ENCODE measurements at places on chromosomes 2 and 18.
A peak's percentile ranks its signal among the peaks of the same experiment; 100 is the strongest.

- DNase-seq: no peak
These were observed 153.3 kb downstream of the ZNF236 start for GRCh38 chr18:76975577-76976110.

GRCh38 chr2:230868947-230869913 lies 4.5 kb downstream of the ITM2C start:
- no peak for DNase-seq

- no peak for DNase-seq
These were observed 72.9 kb downstream of the TMEM182 start for GRCh38 chr2:102834523-102835273.

DNA sequence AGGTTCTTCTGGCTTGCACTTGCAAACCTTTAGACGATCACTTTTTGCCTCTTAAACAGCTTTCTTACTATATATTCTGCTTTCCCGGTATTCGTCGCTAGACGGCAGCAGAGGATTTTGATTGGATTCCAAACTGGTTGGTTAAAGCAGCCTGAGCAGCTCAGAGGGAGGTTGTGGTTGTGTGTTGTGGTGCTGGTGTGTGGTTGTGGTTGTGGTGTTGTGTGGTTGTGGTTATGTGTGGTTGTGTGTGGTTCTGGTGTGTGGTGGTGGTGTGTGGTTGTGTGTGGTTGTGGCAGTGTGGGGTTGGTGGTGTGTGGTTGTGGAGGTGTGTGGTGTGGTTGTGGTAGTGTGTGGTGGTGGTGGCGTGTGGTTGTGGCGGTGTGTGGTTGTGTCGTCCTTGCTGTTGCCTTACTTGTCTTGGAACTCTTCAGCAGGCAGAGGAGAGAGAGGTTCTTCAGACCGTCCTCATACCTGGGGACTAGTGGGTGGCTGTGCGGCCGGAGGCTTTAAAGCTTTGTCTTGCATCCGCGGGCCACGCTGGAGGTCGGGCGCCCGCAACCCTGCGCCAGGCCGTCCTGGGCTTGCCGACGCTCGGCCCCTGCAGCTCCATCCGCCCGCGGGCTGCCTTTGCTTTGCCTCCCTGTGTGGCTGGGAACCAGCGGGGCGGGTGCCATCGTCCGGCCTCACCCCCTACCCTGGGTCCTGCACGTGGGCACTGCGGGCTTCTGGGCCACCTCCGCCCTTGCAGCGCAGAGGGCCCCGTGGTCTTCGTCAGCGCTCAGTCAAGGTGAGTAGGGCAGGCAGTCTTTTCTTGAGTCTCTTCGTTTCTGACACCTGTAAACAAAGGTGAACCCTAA lies 190.8 kb downstream of the ARHGAP28 start:
- no peak for DNase-seq

GRCh38 chr2:65368468-65368867 lies 63.9 kb downstream of the SPRED2 start:
- no peak for DNase-seq

GRCh38 chr2:2743164-2743571 lies 412.1 kb upstream of the MYT1L start:
- DNase-seq: no peak

- no peak for DNase-seq
These were observed 251.6 kb downstream of the AFF3 start for GRCh38 chr2:99890568-99891427.

DNA sequence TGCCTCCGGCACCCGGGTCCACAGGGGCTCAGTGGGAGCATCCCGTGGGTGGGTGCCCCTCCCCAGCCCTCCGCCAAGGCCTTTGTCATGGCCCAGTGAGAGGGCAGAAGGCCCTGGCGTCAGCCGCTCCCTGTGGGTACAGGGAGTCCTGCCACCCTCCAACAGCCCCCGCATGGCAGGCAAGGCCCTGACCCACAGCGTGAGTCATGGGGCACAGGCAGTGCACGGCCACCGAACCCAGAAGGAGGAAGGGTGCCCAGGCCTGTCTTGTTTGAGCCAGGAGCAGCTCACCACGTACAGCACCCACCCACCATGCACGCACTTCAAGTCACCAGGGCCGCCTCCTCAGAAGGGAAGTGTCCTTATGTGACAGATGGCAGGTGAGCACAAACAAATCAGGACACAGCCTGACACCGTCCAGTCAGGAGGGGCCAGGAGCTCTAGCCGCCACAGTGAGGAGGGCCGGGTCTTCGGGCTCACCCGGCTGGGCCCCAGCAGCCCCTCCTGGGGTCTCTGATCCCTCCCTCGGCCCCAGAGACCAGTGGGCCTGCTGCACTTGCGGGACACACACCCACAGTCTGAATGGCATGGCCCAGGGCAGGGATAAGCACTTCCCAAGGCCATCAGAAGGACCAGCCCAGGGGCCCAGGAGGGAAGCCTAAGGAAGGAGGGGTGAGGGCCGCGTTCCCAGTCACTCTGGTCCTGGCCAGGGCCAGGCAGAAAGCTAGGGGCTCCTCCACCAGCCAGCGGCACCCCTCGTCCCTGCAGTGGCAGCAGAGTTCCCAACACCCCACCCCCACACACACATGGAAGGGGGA lies 25.8 kb downstream of the BIN1 start:
- DNase-seq: peak; percentile 22

DNA sequence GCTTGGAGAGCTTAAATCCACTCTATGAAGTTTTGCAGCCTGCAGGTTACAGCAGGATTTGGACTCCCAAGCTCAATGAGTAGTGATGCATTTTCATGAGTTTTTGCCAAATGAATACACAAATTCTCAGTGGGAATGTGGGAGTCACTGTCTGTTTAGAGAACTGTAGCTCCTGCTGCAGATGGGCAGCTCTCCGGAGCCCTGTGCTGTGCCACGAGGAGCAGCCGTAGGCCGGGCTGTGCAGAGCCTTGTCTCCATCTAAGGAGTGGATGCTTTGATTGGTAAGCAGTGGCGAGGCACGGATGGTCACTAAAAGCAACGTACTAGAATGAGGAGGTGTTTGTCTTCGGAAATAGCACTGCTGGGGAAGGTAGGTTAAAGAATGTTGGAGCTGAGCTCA lies 96.0 kb upstream of the NFATC1 start:
- DNase-seq: no peak

GRCh38 chr2:220279840-220280239 lies 652.4 kb downstream of the SLC4A3 start:
- no peak for DNase-seq

- DNase-seq: no peak
These were observed 1268.3 kb upstream of the ACVR2A start for GRCh38 chr2:146576339-146577111.

DNA sequence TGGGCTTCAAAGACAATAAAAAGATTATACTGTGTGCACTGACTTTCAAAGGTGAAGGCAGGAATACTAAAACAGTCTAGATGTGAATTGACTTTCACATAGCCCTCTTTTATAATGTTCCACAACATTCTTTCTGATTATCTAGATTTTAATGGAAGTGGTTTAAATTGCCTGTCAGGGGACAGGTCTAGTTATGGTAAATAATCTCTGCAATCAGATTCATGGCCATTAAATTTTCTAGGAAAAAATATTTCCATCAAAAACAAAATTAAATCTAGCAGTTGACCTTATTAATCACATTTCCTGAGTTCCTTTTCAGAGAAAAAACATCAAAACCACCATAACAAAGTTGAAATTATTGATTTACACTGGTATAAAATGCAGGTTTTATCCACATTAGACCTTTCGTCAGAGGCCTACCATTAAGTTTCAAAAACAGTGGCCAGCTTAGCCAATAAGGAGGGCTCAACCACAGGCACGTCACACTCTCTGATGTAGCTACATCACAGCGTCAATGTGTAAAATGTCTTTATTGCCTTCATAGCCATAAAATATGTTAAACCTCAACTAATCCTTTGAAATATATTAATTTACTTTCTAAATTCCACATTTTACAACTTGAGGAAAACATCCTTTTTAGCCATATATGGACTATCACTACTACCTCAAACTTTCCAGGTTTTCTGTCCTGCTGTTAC lies 79.4 kb downstream of the NOL10 start:
- no peak for DNase-seq

DNA sequence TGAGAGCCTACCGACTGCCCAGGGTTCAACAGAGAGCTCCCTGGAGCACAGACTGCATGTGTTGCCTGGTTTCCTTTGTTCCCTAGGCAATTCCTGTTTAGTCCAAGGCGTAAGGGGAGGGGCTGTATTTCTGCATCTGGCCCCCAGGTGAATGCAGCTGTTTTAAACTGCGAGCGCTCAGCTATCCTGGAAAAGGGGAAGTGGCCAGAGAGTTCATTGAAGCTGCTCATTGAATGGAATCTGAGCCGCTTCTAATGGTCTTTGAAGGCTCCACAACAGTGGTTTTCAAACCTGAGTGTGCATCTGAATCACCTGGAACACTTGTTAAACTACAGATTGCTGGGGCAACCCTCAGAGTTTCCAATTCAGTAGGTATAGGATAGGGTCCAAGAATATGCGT lies 18.1 kb downstream of the MAPK4 start:
- DNase-seq: no peak

GRCh38 chr18:13003466-13003896 lies 12.3 kb downstream of the CEP192 start:
- no peak for DNase-seq

GRCh38 chr2:127388423-127389164 lies 819 bp upstream of the MAP3K2 start:
- DNase-seq: no peak

GRCh38 chr2:201806442-201807170 lies at the start of gene CDK15:
TSS of gene CDK15 (plus strand) at chr2:201806537. CDS start at chr2:201806665, 128 bp downstream.
- DNase-seq: no peak

DNA sequence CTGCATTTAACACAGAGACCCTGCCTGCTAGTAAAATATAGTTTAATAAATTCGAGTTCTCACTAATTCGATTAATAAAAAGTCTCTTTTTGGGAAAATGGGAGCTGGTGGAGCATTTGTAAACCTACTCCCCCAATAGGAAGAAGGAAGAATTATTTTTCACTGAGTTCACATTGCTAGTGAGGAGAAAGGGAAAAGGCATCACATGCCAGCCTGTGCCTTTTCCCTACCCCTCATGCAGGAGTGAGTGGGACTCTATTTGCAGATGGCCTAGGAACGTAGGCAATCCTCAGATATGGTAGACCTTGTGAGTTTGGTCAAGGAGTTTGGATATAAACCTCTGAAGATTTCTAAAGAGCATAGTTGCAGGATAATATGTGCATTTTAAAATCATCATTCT lies 218.4 kb upstream of the TRIB2 start:
- no peak for DNase-seq

- DNase-seq: no peak
These were observed 46.9 kb upstream of the GREB1L start for GRCh38 chr18:21194871-21195771.

- no peak for DNase-seq
These were observed 1093.9 kb downstream of the CBLN2 start for GRCh38 chr18:71450257-71450656.

GRCh38 chr2:113124984-113125855 lies 2.2 kb upstream of the IL1RN start:
- DNase-seq: no peak

- DNase-seq: no peak
These were observed 240.8 kb downstream of the NEDD4L start for GRCh38 chr18:58284699-58285448.

- DNase-seq: no peak
These were observed 126.4 kb downstream of the CDH2 start for GRCh38 chr18:28050545-28050944.

DNA sequence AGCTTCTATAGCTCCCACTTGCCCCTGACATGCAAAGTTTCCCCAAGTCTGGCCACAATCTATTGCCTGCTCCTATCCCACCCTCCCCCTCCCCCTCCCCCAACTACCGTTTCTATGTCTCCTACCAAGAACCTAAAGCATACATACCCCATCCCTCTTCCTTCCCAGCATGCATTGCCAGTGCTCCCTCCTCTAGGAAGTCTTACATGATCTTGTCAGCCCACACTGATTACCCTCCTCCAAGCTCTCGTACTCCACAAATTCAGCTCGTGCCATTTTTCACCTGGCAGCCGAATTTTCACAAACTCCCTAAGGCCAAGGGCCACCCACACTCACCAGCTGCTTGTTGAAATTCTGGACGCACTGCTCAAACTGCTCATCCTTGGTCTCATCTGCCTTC lies 30.7 kb downstream of the BIN1 start:
- DNase-seq: no peak

DNA sequence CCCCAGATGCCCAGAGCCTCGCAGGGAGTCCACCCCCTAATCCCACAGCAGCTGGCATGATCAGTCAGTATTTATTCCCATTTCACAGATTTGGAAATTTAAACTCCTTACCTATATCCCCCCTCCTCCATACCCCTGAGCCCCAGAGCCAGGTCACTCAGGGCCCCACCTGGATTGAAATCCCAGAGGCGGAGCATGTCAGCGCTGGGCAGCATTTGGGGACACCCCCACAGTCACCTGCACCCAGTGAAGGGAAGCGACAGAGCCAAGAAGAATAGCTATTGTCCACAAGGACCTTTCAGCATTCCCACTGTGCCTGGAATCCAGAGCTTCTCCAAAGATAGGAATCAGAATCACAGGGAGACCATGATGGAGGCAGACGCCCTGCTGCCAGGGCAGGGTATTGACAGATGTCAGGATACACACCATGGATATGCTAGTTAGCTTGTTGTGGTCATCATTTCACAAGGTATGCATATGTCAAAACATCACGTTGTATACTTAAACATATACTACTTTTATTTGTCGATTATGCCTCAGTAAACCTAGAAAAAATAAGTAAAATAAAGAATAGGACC lies 968 bp upstream of the ASTL start:
- no peak for DNase-seq

DNA sequence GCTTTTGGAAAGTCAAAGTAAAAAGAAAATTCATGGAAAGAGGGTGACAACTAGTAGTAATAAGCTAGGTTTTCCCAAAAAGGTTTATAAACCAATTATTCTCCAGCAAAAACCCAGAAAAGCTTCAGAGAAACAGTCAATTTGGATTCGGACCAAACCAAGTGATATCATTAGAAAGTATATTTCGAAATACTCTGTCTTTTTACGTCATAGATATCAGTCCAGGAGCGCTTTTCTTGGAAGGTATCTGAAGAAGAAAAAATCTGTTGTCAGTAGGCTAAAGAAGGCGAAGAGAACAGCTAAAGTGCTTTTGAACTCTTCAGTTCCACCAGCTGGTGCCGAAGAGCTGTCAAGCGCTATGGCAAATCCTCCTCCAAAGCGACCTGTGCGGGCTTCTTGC lies 36.6 kb downstream of the ZDBF2 start:
- no peak for DNase-seq

DNA sequence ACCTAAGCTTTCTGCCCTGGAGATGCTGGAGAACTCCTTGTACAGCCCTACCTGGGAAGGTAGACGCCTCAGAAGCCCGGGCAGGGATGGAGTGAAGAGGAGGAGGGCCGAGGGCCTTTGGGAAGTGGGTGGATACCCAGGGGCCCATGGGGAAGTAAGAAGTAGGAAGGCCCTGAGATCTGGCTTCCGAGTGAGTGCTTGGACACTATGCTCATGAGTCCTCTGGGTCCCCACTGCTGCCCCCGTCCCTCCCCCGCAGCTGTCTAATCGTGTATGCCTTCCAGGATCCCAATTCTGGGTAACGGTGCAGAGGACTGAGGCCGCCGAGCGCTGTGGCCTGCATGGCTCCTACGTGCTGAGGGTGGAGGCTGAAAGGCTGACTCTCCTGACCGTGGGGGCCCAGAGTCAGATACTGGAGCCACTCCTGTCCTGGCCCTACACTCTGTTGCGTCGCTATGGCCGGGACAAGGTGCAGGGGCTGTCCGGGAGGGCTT lies 1.1 kb downstream of the DOK1 start:
- DNase-seq: no peak

- peak; percentile 24 for DNase-seq
These were observed 182.6 kb upstream of the HAAO start for GRCh38 chr2:42974721-42975717.
